ENCODE measurements at places on chromosomes 5 and 9.

DNA sequence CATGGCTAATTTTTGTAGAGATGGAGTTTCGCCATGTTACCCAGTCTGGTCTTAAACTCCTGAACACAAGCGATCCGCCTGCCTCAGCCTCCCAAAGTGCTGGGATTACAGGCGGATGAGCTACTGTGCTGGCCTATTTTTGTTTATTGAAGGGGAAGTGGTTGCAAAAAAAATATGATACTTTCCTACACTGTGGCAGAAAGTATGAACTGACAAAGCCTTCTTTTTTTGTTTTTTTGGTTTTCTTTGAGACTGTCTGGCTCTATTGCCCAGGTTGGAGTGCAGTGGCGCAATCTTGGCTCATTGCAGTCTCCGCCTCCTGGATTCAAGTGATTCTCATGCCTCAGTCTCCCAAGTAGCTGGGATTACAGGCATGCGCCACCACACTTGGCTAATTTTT is 50.9 kb downstream of the OSTF1 start:
- no peak for DNase-seq

DNA sequence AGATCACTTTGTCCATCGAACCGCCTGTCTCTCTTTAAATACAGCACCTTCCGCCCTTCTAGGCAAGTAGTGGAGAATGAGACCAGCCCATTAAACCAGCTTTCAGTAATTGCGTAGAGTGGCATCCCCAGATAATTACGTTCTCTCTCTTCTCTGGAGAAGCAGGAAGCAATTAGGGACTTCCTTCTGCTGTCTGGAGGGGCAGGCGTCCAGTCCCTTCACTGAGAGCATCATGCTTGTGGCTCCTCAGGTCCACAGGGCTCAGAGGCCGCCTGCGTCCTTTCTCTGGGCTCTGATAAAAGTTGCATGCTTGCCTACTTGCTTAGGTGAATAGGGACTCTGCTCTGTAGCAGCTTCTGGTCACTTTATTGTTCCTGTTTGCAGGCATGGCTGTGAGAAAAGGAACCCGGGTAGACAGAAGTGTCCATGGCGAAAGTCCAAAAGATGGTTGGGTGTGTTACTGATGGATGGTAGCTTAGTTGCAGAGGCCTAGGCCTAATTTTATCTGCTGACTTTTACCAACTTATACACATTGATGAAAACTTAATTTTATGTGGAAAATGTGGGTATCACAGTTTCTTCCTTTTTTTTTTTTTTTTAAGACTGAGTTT is 299.1 kb upstream of the PANK3 start:
- DNase-seq = no peak

DNA sequence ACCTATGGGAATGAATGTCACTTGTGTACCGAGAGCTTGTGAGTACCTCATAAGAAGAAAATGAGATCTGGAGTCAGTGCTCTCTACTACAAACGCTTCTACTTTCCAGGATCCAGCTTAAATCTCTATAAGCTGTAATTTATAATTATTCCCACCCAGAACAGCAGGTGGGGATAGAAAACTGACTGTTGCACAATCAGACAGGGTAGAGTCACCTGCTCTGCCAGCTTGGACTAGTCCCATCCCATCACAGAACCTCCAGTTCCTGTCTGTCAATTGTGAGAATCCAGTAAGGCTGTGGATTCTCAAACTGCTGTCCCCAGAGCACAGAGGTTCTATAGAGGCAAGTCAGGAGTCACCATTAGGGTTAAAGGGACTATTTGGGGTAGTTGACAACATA is 2.0 kb downstream of the SPINK7 start:
- DNase-seq = no peak

GRCh38 chr5:35160486-35161116 is 69.7 kb downstream of the PRLR start:
- DNase-seq = no peak

GRCh38 chr5:73265641-73266040 is 92.6 kb downstream of the TMEM174 start:
- DNase-seq = no peak

GRCh38 chr5:30581198-30581935 is 612.1 kb upstream of the CDH6 start:
- DNase-seq = no peak

DNA sequence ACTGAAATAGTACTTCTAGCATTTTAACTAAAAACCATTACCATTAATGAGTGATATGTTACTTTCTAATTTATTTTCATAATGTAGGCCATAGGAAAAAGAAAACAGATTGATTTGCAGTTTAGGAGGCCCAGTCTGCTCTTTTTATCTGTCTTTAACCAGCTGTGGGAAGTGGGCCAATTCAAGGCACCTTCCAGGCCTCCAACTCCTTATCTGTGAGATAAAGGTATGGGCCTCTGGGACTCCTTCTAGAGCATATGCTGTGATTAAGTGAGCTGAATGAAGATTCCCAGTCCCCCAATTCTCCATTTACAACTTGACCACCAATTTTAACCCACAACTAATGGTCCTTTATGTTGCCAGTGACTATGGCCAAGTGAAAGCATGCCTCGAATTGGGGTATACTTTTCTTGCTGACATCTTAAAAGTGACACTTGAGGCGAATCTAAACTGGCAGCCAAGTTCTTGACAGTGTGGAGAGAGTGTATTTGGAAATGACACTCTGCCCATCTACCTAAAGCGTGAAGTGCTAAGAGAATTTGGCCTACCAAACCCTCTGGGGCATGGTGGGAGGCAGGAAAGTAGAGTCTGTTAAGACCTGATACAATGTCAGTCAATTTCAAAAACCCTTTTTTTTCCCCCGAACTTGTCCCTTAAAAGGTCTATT is 88.3 kb downstream of the PIK3R1 start:
- no peak for DNase-seq

GRCh38 chr5:103602438-103602837 is 39.8 kb upstream of the NUDT12 start:
- no peak for DNase-seq

GRCh38 chr5:155129513-155129880 is 115.9 kb downstream of the KIF4B start:
- DNase-seq = no peak

DNA sequence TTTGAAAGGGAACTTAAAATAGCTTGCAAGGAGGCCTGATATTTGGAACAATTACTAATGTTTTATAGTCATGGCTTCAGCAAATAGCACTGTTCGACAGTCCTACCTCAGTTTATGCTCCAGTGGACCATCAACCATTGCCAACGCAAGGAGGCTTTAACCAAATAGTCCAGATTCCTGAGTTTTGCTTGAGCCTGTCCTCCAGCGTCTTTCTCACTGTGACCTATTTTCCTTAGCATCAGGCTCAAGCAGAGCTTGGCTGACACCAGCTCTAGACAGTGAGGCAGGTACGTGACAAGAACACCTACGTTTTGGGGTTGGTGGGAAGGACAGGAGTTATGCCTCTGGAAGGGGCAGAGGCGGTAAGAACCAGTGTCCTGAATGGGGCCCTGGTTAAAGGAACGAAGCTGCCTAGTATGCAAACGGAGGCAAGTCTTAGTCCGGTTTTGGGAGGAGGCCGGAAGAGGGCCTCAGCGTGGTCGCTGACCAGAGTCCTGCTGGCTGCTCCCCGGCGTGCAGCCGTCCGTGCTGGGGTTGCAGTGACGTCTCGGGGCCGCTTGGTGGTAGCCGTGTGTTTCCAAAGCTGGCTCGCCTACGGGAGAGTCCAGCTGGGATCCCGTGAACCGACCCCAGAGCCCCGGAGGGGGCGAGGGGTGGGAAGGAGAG is 998 bp upstream of the FGF18 start:
- peak; percentile 91 for DNase-seq

DNA sequence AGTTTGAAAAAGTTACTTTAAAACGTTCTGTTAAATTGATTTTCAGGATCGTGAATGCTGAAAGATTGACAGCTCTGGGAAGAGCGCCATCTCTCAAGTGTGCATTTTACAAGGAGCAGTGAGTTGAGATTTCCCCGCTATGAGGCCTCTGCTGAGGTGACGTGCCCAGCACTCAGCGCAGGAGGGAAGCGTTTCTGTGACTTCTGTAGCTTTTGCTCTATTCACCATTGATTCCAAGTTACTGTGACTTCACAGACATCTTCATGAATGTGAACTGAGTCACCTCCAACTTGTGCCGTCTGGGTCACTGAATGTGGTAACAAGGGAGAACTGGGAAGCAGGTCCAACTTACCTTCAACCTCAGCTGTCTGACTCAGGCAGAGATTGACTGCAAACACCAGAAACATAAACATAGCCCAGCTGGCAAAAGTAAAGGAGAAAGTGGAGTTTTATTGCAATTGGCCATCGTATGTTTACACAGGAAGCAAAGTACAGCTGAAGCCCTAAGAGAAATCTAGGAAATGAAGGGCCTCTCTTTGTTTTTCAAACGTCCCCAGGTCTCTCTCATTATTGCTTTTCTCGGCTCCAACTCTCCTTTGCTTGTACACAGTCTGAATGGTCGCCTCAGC is 428.8 kb upstream of the CLINT1 start:
- DNase-seq = peak; percentile 75

DNA sequence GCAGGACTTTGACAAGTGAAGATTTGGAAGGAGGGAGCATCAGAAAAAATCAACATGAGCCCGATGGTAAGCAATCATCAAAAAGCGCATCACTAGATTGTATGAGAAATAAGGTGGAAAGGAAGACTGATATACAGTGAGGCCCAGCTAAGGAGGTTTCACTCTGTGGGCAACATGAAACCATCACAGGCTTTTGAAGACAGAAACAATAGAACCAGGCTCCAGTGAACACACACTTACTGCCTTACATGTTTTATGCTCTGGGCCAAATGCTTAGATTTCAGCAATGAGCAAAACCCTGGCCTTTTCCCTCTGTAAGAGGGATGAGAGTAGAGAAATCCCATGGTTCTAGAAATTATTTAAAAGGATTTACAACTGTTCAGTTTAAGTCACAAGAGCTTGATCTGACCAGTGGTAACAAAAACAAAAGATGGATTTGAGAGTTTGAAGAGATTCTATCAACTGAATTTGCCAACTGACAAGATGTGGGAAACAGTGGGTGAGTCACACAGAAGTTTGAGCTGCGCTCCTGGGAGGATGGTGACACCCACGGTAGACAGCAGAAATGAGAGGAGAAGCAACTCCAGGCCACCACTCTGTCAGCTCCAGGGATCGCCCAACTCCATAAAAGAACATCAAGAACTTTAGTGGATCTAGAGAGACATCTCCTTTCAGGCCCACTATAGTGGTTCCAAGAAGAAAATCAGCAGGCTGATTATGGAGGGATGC is 261.8 kb downstream of the MCTP1 start:
- no peak for DNase-seq

- no peak for DNase-seq
Observed at GRCh38 chr5:103033696-103034095, 86.2 kb downstream of the GIN1 start.

GRCh38 chr5:67248703-67249589 is 52.3 kb upstream of the CD180 start:
- peak; percentile 45 for DNase-seq

GRCh38 chr5:156096259-156096658 is 230.7 kb upstream of the SGCD start:
- no peak for DNase-seq

DNA sequence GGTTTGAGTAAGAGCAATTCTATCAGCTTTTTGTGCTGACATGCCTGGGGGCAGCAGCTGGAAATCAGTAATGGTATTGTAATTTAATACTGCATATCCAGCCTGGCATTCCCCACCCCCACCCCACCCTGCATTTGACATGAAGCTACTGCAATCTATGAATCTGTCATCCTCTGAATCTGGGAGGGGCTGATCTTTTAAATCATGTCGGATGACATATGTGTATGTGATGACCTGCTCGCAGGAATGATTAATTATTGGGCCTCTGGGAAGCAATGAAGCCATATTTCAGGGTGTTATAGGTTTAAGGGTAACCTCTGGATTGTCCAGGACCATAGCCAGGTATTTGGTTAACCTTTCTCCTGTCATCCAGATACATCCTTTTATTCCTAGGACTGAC is 64.6 kb upstream of the RASGRF2 start:
- DNase-seq = no peak

- DNase-seq = no peak
Observed at GRCh38 chr9:137070906-137071275, 534 bp upstream of the SAPCD2 start.

DNA sequence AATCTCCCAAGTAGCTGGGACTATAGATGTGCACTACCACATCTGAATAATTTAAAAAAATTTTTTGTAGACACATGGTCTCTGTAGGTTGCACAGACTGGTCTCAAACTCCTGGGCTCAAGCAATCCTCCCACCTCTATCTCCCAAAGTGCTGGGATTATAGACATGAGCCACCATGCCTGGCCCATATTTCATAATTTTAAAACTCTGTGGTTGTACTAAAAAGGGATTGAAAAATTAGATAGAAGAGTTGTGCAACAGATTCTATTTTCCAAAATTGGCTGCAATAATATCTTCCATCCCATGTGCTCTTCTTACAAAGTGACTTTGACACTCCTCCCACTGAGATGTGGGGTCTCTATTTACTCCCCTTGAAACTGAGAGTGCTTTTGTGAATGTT is 7.6 kb upstream of the UHRF2 start:
- no peak for DNase-seq

- no peak for DNase-seq
Observed at GRCh38 chr5:93601802-93602155, 18.8 kb downstream of the NR2F1 start.

DNA sequence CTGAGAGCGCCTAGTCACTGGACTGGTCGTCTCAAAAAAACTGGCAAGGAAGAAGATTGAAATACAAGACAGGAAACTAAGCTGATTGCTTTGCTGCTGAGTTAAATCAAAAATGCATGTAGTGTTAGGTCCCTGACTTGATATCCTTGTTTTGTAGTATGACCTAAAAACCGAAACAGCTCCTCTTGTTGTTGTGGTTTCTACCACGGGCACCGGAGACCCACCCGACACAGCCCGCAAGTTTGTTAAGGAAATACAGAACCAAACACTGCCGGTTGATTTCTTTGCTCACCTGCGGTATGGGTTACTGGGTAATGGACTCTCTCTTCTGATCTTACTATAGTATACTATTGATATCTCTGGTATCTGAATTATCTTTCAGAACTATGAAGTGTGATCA is 4.3 kb downstream of the MTRR start:
- no peak for DNase-seq

DNA sequence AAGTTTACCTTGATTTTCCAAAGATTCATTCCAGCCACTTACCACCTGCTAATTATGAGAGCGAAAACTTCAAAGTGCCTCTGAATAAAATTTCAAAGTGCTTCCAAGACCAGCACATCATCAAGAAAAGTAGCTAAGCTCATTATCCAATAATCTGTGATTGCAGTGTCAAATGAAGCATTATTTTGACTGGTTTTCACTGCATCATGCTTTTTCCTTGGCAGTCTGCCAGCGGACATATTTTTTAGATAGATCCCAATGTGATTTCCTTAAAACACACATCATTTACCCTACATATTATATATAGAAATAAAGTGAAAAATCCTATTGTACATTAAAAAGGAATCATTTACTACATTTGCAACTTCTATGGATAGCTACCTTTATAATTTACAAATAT is 508.6 kb upstream of the FAM174A start:
- DNase-seq = no peak

GRCh38 chr9:133119103-133119845 is 1.8 kb downstream of the RALGDS start:
- DNase-seq = peak; percentile 83

DNA sequence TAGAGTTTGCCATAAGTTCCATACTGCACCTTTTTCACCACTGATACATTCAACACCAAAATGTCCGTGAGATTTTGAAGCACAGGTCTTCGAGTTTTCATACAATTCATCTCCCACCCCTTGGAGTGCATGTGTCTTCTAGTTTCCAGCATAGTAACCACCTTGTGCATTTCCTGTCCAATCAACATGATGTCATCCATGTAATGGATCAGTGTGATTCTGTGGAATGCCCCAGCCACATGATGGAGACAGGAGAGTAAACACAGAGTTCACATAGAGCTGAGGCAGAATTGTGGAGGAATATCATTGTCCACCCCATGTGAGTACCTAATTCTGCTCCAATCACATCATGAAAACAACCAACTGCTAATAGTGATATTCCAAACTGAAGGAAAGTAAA is 441.5 kb upstream of the CDH6 start:
- DNase-seq = no peak
